ENCODE measurements at places on chromosomes 12 and 14. TPM values are rescaled to one million over a fixed set of nuclear protein-coding genes. Genes with fewer than 3 reads are reported as not detected.

DNA sequence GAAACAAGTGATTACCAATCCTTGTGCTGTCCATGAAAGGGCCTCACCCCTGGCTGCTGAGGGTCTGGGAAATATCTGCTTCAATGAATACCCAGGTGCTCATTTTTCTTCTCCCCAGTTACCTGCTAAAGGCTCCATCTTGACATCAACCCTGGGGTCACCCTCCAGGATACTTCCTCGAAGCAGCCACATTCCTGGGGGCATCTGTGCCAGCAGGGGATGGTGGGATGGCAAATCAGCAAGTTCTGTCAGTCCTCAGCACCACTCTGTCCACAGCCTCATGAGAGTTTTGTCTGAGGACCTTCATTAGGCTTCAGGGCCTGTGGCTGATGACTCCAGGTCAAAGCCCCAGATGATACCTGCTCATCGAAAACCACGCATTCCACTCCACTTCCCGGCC is 124.8 kb downstream of the ZFP36L1 start:
- DNase-seq: no peak

DNA sequence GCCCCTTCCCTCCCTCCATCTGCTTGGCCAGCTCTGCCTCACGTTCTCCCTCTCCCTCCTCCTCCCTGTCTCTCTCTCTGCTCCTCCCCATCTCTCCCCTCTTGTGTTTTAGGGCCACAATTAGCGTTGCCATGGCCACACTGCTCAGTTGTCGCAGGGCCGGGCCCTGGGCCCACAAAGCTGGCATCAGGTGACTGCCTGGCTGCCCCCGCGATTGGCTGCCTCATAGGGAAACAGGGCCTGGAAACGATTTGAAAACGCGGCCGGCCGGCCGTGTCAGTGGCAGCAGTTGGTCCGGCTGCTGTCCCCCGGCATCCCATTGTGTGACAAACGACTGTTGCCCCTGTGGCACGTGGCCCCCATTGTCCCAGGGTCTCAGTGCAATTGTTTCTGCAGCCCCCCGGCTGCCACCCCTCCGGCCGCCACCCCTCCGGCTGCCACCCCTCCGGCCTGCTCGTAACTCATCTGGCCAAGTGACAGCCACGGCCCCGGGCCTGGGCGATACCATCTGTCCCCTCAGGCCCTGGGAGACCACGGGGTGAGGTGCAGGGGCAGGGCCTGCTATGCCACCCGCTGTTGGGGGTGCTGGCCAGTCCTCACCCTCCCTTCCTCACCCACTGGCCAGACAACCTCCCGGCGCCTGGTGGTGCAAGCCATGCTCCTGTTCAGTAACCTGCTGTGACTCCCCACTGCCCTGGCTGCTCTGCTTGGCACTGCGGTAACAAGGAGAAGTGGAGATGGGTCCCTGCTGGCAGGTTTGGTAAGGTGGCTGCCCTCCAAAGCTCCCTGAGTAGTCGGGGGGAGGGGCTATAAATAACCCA is 17.4 kb downstream of the FOXN4 start:
- DNase-seq: peak; percentile 12

RFLNA gene
- total RNA-seq: not detected

DNA sequence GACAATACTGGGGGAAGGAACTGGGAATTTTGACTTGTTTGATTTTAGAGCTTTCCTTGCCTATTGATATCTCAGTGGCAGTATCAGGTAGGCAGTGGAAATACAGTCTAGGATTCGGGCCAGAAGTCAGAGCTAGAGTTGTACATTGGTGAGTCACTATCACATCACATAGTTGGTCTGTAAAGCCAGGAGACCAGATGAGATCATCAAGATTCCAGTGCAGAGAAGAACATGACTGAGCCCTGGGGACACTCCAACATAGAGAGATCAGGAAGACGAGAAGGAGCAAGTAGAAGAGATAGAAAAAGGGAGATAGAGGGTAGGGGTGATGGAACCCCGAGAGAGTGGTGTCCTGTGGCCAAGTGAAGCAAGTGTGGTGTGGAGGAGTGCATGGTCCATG is 46.6 kb upstream of the NR1H4 start:
- no peak for DNase-seq

DNA sequence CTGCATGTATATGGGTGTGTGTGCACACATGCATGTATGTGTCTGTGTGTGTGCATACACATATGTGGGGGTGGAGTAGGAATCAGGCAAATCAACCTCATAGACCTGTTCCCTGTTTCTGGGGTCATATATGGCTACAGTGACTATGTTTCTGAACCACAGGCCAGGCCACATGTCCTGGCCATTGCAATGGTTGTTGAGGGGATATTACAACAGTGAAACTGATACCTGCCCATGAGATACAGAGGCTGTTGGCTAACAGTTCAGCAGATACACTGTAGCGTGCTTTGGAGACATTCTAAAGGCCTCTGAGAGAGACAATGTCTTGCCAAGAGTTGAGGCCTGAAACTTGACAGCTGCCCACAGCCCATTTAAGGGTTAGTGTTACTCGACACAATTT is 47.3 kb upstream of the FOS start:
- DNase-seq: no peak

- no peak for DNase-seq
These were observed 80.2 kb downstream of the ANO6 start for GRCh38 chr12:45296046-45296586.

GRCh38 chr12:2283916-2284315 is 231.1 kb downstream of the CACNA1C start:
- no peak for DNase-seq

PLEKHH1 gene
- total RNA-seq: 3.3 TPM

GRCh38 chr14:91368776-91369416 is 48.7 kb downstream of the CCDC88C start:
- no peak for DNase-seq

KRT2 gene
- not detected for total RNA-seq

RNASE4 gene
- 0.35 TPM for total RNA-seq

GRCh38 chr14:86334355-86334754 is 804.4 kb downstream of the FLRT2 start:
- no peak for DNase-seq

- DNase-seq: no peak
These were observed 45.0 kb downstream of the SLC6A12 start for GRCh38 chr12:168763-169525.

DNA sequence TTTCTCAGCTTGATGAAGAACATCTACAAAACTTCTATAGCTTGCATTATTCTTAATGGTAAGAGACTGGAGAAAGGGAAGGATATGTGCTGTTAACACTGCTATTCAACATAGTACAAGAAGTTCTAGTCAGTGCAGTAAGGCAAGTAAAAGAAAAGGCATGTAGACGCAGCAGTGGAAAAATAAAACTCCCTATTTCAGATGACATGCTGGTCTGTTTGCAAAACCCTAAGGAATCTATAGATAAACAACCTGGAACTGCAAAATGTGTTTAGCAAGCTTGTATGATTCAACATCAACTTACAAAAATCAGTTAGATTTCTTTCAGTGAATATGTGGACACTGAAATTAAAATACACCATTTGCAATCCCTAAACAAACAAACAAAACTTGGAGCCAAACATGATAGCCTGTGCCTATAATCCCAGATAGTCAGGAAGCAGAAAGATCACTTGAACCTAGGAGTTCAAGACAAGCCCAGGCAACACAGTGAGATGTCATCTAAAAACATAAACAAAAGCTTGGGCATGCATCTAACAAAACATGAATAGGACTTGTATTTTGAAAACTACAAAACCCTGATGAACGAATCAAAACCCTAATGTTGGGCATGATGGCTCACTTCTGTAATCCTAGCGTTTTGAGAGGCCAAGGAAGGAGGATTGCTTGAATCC is 293.6 kb upstream of the RGS6 start:
- no peak for DNase-seq

LGR5 gene
- total RNA-seq: not detected

DNA sequence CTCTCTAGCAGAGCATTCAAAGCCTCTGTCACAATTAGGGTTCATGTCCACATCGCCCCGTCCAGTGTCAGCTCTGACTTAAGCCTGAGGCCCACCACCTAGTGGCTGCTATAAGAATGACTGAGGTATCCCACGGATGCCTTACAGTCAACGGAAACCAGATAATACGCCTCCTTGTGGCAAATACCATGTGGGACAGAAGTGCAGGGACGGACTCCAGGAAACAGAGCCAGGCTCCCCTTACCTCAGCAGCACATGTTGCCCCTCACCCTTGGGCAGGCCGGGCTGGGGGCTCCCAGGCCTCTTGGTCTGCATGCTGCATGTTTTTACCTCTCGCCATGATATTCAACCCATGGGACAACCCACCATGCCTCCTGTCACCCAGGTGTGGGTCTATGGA is 86.3 kb downstream of the VWF start:
- peak; percentile 51 for DNase-seq

DNA sequence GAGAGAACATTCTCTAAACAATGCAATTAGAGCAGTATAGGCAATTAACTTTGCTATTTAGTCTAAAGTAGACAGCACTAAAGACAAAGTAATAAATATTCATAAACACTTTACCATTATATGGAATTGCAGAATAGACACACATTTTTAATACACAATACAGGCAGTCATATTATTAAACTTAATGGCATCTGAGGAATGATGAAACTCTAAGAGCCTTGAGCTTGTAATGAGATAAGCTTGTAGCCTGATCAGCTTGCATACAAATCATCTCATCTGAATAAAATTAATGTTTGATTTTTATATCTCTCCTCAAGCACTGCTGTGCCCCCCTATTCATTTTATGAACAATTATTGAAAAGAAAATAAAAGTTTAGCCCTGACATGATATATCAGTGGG is 107.6 kb downstream of the MGAT4C start:
- DNase-seq: no peak

- no peak for DNase-seq
These were observed 29.4 kb downstream of the NUAK1 start for GRCh38 chr12:106109168-106109910.

GAPDH gene
- 8,986 TPM for total RNA-seq

DNA sequence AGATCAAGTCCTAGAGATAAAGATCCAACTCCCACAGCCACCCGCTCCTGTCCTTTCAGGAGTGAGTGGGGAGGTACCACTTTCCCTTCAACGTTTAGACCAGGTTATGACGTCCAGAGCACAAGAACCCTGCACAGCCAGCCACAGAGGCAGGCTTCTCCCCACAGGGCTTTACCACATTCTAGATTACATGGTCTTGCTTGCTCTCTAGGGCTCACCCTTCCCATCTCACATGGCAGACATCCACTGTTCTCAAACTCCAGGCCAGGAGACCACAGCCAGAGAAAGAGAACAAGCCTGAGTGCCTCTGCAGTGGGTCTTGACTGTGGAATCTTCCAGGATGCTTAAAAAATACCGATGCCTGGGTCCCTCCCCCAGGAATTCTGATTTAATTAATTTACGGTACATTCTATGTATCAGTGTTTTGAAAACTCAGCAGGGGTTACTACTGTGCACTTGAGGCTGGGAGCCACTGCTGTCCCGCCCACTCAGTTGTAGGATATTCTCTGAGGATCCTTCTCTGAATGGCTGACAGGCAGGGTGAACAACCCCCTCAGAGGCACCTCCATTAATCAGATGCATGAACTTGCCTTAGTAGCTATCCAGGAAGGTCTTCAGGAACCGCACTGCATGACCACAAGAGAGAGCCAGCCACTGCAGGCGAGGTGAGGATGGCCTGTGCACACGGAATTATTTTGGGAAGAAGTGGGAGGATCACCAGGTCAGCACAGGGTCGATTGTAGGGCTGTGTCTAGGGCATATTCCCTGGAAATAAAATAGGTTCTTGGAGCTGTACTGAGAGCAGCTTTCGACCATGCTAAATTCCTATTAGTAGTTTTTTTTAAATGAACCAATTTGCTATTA is 21.5 kb upstream of the SOCS2 start:
- no peak for DNase-seq

PRIM1 gene
- total RNA-seq: 95.4 TPM

GRCh38 chr12:5965950-5966383 is 20.9 kb upstream of the ANO2 start:
- DNase-seq: peak; percentile 46

GRCh38 chr12:131833896-131834641 is 5.9 kb downstream of the MMP17 start:
- no peak for DNase-seq

DNA sequence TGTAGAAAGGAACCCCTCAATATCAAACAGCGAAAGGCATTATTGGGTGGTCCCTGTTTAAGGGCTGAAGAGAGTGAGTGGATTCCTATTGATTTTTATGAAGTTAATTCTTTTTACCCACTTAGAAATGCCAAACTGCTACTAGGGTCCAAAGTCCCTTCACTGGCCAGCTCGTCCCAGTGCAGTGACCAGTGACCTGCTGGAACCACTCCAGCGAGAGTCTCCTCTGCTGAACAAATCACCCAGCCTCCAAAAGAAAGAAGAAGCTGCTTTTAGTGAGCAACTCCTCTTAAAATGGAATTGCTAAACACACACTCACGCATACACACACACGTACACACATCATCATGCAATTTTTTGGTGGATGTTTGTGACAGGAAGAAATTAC is 198.2 kb upstream of the PLEKHG7 start:
- DNase-seq: no peak

NANOG gene
- not detected for total RNA-seq

SAMD15 gene
- total RNA-seq: 0.45 TPM

SLC5A8 gene
- total RNA-seq: not detected

SDR9C7 gene
- not detected for total RNA-seq

- peak; percentile 6 for DNase-seq
These were observed 874 bp upstream of the RNU6-8 start for GRCh38 chr14:32203928-32204357.

DNA sequence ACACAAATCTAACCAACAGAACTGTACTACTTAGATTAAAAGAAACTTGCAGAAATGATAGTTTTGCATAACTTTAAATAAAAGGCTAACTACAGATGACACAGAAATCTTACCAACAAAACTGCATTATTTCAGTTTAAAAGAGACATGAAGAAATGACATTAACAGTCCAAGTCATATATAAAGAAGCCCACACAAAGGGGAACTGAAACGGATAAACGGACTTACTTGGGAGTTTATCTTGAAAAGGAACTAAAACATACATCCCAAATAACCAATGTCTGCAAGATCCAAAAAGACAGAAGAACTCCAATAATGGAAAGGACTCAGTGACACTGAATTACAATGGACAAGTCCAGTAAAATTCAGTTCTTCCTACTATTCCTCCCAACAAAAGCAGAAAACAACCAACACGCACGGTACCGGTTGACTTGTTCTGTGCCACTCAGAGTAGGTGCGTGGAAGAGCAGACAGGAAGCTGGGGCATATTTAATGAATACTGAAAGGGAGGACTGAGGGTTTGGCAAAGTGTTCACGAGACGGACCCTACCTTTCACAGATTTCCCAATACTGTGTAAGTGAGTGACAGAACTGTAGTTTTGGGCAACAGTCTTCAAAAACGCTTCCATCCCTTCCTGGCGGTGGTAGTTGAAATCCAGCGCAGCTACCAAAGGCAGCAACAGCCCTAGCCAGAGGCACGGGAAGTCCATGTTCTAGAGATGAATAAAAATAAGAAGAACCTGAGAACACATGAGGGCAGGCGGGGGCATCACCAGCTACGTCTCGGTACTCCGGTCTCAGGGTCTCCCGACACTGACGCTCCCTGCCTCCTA is 627 bp downstream of the CPM start:
- no peak for DNase-seq

DNA sequence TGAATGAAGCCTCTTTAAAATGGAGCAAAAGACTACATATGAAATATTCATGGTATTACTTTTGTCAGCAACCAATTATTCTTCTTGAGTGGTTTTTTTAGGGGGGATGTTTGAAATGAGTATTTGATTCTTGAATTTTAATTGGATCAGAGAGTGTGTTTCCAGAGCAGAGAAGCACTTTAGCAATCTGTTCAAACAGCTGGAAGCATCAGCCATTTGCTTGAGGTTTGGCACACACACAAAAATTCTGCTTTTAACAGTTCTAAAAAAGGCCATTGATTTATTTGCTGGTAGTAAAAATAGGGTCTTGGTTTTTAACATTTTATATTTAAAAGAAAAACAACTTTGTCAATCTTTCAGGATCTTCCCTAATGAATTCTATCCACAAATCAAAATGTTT is 292.7 kb downstream of the LRFN5 start:
- no peak for DNase-seq

LIN52 gene
- 11.1 TPM for total RNA-seq

All from activated naive CD8-positive, alpha-beta T cell treated with anti-CD3 and anti-CD28 coated beads for 36 hours (primary cell).